ENCODE measurements at places on chromosomes 3 and 15.

- no peak for DNase-seq
Measured at GRCh38 chr3:46110701-46111493, 83.6 kb upstream of the XCR1 start.

GRCh38 chr3:32303399-32303747, 64.9 kb downstream of the CMTM8 start:
- no peak for DNase-seq

DNA sequence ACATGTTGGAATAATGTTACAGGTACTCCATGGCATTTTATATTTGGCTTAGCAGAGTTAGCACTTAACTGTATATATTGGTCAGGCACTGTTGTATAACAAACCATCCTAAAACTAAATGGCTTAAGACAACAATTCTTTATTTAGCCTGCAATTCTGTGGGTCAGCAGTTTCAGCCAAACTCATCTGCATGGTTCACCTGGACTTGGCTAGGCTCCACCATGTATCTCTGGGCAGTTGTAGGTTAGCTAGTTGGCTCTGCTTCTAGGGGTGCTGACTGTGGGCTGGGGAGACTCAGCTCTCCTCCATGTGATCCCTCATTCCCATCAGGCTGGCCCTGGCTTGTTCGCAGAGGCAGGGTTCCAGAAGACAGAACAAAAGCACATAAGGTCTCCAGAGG, 34.4 kb downstream of the RARB start:
- DNase-seq: no peak

- no peak for DNase-seq
Measured at GRCh38 chr15:27884726-27885125, 214.4 kb downstream of the OCA2 start.

GRCh38 chr3:88623709-88624108, 473.9 kb downstream of the C3orf38 start:
- DNase-seq: no peak

DNA sequence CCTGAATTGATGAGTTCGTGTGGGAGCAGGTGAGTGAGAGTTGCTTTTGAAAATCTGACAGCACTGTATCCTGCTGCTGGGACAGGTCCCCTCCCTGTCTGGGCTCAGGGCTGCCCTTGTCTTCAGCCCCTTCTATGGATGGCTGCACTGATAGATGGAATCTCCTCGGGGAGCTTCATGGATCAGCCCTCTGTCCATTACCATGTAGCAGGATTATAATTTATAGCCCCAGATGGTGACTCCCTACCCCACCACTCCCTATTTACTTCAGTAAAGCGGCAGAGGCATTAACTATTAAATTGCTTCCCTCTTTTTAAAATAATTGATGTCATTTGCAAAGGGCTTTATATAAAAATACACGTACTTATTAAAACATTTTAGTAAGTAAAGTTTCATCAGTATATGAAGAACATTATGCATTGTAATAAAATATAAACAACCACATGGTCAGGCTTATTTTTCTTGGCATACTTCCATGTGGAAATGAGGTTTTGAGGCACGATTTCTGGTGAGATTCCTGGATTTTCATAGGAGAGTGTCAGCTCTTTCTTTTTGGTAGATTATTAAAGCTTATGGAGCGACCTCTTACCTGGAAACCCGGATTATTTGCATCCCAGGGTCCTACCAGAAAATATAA, 38.5 kb downstream of the MAP3K13 start:
- DNase-seq: no peak

GRCh38 chr15:36161108-36161507, 418.3 kb upstream of the CDIN1 start:
- no peak for DNase-seq

- DNase-seq: no peak
Measured at GRCh38 chr15:99719096-99719541, 14.1 kb downstream of the LYSMD4 start.

Measured in activated CD4-positive, alpha-beta T cell treated with anti-CD3 and anti-CD28 coated beads for 1 hour (primary cell).